ENCODE measurements at places on chromosomes 3 and 15.
A peak's percentile ranks its signal among the peaks of the same experiment; 100 is the strongest.

DNA sequence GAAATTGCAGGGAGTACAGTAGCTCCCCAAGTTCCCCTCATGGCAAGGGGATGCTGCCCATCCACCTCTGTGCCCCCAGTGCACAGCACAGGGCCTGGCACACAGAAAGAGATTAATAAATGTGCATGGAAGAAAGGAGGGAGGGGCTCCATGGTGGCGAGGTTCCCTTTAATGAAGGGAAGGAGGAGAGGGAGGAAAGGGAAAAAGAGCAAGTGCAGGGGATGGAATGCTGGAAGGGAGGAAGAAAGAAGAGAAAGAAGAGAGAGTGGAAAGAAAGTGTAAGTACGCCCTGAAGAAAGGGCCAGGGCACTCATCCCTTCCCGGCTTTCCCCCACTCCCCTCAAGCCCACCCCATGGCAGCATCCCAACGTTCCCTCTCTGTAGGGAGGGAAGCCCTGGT is 1.5 kb upstream of the VIPR1 start:
- DNase-seq, result no peak

DNA sequence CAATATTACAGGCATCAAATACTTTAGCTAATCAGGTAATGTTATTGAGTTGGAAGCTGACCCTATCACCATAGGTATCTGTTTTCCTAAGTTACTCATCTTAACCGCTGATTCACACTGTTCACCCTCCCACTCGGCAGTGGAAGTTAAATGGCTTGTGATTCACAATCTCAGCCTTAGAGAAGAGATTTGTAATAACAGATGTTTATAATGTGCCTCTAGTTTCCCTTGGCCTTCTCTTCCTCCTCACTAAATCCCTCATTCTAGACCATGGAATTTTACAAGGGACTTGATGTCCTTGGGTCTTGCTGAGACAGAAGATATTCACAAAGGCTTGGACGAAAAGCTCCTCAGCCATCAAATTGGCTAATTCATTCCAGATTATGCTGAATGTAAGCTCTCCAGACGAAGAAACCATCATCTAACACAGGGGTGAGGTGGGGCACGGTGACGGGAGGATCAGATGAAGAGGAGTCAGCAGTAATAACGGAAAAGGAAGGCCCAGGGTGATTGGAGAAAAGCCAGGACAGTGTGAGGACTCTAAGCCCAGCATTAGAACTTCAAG is 931.7 kb downstream of the MCTP2 start:
- DNase-seq, result no peak

GRCh38 chr3:5198986-5199731 is 11.7 kb downstream of the EDEM1 start:
- no peak for DNase-seq

- no peak for DNase-seq
Measured at GRCh38 chr3:139135657-139136056, 91.0 kb upstream of the PRR23C start.

DNA sequence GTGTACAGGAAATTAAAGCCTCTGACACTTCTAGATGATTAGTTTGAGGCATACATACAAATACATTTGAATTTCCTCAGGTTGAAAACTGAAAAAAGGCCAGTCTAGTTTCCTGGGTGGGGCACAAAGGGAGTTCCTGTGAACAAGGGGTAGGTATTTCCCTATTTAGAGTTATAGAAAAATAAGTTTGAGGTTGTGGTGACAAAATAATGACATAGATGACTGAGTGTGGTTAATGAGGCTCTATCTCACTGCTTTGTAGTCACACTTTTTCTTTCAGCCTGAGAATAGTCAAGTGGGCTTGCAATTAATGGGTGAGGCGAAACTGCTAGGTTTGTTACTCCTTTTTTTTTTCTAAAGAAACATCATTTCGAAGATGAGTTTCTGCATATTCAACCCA is 4.3 kb downstream of the SLCO3A1 start:
- peak; percentile 93 for DNase-seq

- DNase-seq, result no peak
Measured at GRCh38 chr3:28867836-28868235, 413.0 kb upstream of the RBMS3 start.

GRCh38 chr3:106398891-106399600 is 530.2 kb upstream of the CBLB start:
- no peak for DNase-seq

DNA sequence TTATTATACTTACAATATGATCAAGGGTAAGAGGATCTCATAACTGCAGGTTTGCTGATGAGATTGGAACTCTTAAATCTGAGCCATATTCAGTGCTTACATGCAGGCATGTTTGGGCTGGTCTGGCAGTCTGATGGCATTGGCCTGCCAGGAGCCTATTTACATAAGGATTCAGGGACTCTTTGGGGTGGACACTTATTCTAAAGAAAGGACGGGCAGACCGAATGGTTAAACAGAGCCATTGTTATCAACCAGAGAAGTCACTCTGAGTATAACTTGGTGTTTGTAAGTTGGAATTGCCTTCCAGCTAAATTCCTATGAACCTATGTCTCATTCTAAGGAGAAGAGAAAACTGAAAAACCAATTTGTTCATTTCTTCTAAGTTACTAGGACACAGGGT is 932.8 kb downstream of the IGSF11 start:
- no peak for DNase-seq
